ENCODE measurements at places on chromosomes 7 and 10.

DNA sequence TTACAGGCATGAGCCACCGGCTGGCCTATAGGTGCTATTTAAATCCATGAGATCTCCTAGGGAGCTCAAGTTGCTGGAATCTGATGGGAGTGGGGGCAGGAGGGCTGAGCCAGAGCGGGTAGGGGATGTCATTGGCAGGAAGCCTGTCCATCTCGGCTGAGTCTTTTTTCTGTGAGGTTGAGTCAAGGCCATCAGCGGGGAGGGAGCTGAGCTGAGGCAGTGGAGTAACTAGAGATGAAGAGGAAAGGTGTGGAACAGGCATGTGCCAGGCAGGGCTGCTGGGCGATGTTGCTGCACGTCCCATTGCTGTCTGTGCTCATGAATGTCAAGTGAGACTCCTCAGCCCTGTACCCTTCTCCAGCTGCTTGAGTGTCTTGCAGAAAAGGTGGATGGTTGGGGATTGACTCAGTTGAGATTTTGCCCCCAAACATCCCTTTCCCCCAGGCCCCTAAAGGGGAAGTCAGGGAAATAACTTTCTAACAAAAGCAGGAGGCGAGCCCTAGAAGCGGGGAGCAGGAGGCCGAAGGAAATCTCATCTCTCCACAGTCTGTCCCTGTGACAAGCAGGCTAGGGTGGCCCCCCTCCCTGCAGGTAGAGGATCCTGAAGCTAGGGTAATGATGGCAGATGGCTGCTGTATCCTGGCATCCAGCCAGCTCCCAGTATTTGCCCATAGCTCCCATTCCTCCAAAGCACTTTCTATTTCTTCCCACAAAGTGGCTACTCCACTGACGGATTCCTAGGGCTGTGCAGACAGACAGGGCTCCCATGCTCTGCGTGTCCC lies 5.4 kb downstream of the ATP6V1F start:
- DNase-seq: no peak

DNA sequence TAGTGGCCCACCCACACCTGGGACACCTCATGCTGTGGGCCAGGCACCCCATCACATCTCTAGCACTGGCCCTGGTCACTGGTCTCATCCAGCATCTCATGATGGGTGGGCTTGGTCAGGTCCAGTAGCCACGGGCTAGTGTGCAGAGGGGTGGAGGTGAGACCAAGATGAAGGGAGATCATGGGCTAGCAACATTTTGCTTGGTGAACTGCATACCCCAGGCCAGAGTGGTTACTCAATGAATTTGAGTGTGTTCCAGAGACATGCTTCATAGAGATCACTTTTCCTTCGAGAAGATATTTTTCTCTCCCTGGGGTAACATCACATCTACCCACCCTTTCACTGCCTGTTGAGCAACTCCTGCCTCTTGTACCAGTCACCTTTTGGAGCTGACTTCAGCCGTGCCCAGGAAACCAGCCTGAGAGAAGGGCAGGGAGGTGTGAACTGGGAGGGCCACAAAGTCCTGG lies 44.2 kb downstream of the MINDY4 start:
- no peak for DNase-seq

GRCh38 chr7:79494046-79494445 lies 40.6 kb upstream of the MAGI2 start:
- DNase-seq: no peak

GRCh38 chr10:84233940-84234339 lies 7.4 kb downstream of the LRIT1 start:
- no peak for DNase-seq

DNA sequence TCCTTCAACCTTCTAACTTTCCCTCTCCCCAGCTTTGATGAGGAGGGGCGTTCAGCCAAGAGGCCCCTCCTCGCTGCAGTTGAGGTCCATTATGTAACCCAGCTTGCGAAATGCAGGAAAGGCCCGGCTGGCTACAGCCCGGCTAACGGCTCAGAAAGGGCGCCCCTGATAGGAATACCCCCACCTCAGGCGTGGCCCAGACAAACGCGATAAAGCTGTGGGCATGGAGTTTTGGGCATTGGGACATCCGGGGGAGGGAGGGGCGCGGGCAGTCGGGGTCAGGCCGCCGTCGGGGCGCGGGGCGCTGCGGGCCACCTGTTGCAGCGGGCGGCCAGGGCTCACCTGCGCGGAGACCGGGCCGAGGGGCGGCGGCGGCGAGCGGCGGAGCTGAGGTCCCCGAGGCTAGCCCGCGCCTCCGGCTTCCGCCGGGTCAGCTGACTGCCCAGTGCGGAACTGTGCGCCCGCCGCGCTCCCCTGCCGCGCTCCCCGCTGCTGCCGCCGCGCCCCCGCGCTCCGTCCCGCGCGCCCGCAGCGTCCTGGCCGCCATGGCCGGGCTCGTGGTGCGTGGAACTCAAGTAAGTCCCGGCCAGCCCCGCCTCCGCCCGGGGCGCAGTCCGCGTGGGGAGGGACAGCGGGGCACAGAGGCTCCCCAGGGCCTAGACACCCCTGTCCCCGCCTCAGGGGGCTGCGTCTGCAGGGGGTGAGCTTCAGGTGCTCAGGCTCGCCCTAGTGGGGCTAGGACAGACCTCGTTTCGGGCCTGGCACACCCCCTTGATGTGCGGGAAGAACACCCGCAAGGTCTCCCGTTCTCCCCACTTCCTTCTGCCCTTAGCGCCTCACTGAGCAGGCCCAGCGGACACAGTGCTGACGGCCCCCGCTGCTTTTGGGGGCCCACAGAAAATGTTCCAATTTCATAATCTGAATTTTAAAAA lies at the start of gene LRMDA:
Gene LRMDA, plus strand, starts transcription at position 445 of the 932 bp plus-strand sequence.
- DNase-seq: no peak

GRCh38 chr10:12111528-12111927 lies 17.9 kb upstream of the SEC61A2 start:
- no peak for DNase-seq

DNA sequence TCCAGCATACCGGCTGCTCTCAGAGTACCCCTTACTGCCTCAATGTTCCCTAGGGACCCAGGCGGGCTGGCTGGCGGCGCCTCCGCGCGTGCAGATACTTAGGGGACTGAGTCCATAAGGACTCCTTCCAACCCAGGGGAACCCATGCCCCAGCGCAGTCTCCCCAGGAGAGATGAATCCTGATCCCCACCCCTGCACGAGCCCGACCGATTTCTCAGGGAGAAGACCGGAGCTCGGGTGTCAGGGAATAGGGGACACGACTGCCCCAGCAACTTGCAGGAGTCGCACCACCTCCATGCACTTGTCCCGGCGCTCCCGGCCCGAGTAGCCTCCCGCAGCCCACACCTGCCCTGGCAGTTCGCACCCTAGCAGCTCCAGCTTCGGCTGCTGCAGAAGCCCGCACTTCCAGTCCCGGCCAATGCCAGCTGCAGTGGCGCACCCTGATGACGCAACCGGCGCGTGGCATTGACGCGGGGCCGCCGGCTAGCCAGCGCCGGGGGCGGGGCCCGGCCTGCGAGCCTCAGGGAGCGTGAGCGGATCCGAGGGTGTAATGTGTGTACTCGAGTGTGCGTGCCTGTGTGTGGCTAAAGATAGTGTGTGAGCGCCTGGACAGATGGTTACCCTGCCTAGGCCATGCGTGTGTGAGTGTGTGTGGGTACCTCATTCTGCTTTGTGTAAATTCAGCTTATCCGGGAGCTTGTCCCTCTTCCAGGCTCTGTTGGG lies at the start of gene GPAM:
Gene GPAM, minus strand, starts transcription at position 437 of the 723 bp plus-strand sequence. CDS start 1,981 bp downstream, outside the sequence.
- DNase-seq: peak; percentile 99

DNA sequence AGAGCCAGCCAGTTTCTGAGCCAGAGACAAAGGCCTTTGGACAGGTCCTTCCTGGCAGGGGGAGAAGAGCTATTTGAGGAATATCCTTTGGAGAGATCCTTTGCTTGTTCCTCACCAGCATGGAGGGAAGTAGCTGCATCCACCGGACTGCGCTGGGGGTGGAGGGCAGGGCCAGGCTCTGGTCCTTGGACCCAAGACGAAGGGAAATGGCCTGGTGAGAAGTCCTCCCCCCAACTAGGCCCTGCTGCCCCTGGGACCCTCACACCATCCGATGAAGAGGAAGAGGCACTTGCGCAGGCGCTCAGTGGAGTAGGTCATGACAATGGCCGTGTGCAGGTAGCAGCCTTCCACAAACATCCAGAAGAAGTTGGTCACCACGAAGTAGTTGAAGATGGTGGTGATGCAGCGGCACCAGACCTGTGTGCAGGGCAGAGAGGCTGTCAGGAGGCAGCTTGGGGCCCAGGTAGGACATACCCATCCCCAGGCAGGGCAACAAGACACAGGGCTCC lies 19.8 kb downstream of the CRHR2 start:
- no peak for DNase-seq

DNA sequence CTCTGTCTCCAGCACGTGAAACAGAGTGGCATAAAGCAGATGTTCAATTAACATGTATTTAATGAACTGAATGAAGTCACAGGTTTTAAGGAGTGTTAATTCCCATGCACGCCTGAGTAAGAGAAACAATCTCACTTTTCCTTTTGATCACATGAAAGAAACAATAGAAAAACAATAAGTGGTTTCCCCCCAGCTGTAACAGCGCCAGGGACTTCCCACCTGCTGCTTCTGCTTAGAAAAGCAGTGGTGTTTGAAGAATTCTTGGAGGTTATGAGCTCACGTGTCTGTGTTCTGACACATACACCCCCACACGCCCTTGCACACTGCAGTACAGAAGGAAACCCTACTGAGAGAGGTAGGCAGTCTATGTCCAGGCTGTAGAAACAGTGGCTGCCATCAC lies 51.3 kb upstream of the FRMD4A start:
- DNase-seq: no peak

DNA sequence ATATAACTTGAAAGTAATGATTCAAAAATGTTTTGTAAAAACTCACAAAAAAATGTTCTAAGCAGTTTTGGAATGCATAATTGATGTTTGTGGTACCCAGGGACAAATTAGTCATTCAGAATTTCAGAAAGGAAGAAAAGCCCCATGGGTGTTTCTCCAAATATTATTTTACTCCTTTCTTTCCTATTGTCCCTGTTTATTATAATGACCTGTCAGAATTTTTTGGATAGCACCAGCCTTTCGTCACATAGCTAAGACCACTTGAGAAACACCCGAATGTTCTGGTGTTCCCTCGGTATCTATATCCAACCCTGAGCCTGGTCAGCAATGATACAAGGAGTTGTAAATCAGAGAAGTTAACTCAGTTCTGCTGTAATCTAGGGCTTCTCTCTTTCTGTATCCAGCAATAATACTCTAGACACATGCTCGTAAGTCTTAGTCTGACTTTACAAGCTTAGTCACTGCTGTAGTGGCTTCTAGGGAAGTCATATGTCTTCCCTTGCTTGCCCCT lies 64.8 kb upstream of the MEOX2 start:
- no peak for DNase-seq

- no peak for DNase-seq
Observed at GRCh38 chr7:462173-463103, 57.2 kb downstream of the PDGFA start.

DNA sequence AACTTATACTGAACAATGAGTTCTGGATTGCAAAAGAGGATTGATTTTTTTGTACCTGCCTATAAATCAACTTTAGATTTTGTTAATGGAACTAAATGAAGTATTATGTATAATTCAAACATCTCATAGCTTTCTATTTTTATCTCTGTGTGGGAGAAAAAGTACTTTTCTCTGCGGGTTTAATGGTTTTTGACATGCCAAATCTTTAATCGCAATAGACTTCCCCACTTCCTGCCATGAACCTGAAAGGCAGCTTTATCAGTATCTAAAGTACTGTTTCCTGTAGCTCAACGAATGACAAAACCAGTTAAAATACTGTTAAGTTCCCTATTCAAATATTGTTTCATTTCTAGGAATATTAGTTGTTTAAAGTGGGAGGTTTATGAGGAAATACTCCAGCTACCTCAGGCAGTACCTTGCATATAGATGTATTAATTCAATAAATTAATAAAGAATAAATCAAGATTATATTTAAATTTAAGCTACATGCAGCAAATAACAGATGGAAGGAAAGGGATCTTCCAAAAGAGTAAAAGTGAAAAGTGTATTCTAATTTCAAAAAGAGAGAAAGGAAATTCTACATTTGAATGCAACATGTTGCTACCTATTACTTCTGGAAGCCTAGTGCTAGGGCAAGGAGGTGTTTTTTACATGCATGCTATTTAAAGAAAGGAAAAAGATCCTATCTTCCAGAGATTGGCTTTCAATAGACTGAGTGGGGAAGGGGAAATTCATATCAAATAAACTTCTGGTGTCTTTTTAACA lies 75.9 kb downstream of the SVOPL start:
- DNase-seq: peak; percentile 25

DNA sequence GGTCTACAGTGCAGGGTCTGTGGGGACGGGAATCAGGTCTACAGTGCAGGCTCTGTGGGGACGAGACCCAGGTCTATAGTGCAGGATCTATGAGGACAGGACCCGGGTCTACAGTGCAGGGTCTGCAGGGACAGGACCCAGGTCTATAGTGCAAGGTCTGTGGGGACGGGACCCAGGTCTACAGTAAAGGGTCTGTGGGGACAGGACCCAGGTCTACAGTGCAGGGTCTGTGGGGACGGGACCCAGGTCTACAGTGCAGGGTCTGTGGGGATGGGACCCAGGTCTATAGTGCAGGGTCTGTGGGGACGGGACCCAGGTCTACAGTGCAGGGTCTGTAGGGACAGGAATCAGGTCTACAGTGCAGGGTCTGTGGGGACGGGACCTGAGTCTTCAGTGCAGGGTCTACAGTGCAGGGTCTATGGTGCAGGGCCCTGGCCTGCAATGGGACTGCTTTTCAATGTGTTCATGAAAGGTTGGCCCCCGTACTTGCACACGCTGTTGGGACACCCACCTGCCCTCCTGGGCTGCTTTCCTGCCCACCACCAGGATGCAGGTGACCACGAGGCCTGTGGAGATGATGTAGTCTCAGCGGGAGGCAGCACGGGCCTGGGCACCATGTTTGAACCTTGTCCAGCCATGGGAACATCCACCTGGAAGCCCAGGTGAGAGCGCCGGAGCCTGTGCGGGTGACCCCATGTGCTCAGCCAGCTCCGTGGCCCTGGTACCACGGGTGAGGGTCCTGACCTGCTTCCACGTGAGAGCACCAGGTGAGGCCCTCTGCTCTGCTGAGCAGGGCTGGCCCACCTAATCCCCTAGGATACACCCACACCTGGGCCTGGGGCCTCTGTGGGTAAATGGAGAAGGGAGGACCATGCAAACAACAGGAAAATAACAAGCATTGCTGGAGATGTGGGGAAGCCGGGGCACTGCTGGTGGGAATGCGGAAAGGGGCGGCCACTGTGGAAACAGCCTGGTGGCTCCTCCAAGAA lies 91.4 kb upstream of the DIP2C start:
- DNase-seq: no peak

DNA sequence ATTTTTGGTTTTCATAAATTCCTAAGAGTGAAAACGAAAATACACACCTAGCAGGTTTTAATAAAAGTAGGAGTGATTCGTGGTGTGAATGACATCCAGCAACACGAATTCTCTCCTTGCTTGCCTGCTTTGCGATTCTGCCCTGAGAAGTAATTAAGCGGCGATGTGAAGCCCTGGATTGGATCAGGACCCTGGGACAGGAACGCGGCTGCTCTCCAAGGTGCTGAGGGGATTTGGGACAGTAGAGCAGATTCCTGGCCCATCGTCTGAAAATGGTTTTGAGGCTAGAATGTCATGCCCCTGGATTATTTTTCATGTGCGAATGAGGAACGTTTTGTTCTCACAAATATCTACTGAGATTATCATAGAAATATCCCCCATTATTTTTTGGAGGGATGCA lies 7.8 kb downstream of the NPS start:
- no peak for DNase-seq
